ENCODE measurements at places on chromosomes 1 and 21.

DNA sequence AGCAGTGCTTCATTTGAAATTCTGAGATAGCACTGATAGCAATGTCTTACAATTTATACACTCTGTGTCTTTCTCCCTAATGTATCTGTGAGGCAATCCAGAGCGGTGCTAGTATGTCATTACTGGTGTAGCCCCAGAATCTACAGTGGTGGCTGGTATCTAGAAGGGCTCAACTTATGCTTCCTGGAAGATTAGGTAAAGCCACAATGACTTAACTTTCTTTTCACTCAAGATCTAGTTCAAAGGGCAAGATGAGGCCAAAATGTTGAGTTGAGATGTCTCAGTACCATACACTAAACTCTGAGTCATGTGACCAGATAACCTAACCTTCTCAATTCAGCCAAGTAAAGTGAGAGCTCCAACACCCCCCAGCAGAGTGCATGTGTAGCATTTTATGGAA lies 77.5 kb downstream of the PAPPA2 start:
- no peak for DNase-seq

GRCh38 chr1:234698686-234699085 lies 88.7 kb upstream of the IRF2BP2 start:
- DNase-seq: no peak

DNA sequence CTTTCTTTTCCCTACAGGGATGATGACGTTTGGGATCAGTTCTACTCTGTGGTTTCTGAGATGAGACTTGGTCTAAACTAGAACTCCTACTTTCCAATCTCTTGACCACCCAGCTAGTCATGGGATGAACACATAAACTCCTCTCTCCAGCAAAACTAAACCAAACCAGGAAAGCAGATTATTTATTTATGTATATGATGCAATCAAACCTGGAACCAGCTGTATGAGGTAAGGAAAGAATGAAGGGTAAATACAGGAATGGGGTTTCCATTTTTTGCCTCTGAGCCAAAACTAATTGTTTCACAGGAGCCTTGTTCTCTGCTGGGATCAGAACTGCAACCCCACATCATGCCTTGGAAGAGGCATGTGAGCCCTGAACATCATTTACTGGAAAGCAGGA lies 3.3 kb upstream of the AGT start:
- DNase-seq: no peak

GRCh38 chr1:6303397-6304012 lies 42.6 kb upstream of the GPR153 start:
- DNase-seq: no peak

DNA sequence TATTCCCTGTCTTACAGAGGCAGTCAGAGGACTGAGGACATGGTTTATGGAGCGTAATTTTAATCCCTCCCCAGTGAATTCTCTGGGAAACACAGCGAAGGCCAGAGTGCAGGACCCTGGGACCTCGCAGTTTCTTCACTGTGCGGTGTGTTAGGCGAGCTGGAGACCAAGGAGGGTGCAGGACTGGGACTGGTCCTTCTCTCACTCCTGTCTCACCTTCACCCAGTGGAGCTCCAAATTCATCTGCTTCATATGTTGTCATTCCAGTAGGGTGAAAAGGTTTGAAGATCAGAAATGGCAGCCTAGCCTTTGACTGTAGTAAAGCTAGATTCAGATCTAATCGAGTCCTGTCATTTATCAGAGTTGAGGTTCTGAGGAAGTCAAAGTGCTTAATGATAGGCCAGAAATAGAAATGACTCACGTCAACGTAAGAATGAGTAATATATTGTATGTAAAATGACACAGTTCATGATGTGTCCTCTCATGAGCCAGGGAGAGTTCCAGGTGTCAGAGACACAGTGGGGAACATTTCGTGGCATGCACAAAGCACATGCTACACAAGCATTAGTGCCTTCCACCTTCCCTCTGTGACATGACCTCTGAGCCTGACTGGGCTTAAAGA lies 647.5 kb downstream of the SMYD3 start:
- no peak for DNase-seq

DNA sequence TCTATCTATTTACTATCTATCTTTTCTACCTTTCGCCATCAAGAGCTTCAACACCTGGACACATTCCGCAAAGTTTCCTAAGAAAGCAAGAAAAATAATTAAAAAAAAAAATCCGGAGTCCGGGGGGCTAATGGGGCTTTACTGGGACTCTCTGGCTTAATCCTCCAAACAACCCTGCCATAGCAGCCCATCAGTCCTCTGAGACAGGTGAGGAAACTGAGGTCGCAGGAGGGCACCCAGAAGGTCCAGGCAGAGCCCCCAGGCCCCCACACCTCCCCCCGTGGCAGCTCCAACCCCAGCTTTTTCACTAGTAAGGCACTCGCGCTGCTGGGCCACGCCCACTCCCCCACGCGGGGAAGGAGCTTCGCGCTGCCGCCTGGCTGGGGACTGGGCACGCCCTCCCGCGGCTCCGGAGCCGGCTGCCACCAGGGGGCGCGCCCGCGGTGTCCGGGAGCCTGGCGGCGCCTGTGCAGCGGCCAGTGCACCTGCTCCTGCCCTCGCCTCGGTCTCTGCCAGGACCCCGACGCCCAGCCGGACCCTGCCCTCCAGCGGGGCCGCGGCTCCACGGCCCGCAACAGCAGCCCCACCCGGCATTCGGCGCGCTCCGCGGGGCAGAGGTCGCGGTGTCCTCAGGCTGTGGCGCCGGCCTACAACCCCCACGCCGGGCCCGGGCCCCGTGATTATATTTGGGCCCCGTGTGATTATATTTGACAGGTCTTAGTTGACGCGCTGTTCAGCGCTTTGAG lies 54.1 kb upstream of the SAMD11 start:
- DNase-seq: no peak

GRCh38 chr1:154429118-154429517 lies 24.0 kb downstream of the IL6R start:
- no peak for DNase-seq

GRCh38 chr1:33237579-33237978 lies 18.7 kb upstream of the ZNF362 start:
- no peak for DNase-seq

DNA sequence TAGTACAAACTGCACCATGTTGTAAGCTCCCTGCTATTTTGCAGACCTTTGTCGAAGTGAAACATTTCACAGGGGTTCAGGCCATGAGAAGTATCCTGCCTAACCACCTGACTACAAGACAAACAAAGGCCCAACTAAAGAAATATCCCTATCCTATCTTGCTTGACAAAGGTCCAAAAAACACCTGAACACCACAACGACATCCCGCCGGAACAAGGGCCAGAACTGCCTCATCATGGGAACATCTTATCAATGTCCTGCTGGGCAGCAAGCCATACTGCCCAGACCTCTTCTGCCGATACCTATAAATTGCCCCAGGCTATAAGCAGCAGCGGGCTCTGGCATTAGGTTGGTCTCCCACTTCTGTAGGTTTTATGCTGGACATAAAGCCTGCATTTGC lies 12.3 kb downstream of the MYSM1 start:
- DNase-seq: no peak

DNA sequence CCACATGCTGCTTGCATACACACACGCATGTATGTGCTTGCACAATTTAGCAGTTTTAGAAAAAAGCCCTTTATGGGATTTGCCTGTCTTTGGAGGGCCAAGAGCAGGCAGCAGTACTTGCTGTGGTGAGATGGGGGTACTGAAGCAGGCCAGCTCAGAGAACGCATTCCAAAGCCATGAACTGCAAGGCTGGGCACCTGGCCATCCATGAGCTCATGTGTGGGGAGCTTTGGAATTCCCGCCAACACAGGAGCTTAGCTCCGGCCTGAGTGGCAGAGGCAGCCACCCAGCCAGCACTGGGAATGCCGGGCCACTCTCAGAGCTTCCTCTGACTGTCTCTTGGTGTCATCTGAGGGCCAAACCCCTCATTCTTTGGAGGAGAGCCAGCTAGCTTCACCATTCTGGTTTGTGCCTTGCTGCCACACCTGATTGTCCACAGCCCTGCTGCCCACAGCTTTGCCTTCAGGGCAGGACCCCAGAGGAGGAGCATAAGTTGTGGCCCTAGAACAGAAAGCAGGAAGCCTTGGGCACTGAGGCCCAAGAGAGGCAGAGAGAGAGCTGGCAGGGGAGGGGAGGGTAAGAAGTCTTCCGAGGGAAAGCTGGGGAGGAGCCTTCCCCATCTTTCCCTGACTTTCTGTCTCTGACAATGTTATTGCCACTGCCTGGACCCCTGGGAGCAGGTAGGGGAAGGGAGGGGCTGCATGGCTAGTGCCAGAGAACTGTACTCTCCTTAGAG lies 92.1 kb upstream of the POU3F1 start:
- no peak for DNase-seq

- no peak for DNase-seq
Measured at GRCh38 chr1:31811605-31812004, 4.2 kb downstream of the SPOCD1 start.

- no peak for DNase-seq
Measured at GRCh38 chr1:92790081-92790480, 5.2 kb upstream of the EVI5 start.

GRCh38 chr1:151534662-151535278 lies 5.3 kb upstream of the TUFT1 start:
- DNase-seq: no peak

- no peak for DNase-seq
Measured at GRCh38 chr1:82578086-82578726, 777.5 kb downstream of the ADGRL2 start.

DNA sequence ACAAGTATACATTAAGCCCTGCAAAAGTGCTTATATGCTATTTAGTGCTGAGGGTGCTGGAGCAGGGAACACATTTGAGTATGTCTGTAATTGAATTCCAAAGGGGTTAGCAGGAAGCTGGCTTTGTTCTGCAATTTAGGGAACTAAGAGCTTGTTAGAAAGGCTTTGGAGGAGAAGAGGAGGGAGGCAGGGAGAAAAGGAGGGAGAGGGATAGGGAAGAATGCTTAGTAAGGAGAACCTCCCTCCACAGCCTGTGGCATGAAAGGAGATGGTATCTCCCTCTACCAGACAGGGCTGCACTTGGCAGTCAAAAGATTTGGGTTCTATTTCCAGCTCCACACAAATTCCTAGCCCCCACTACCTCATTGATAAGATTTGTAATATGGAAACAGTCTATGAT lies 217.8 kb downstream of the DAB1 start:
- no peak for DNase-seq

- no peak for DNase-seq
Measured at GRCh38 chr1:2612591-2613365, 20.0 kb downstream of the MMEL1 start.

DNA sequence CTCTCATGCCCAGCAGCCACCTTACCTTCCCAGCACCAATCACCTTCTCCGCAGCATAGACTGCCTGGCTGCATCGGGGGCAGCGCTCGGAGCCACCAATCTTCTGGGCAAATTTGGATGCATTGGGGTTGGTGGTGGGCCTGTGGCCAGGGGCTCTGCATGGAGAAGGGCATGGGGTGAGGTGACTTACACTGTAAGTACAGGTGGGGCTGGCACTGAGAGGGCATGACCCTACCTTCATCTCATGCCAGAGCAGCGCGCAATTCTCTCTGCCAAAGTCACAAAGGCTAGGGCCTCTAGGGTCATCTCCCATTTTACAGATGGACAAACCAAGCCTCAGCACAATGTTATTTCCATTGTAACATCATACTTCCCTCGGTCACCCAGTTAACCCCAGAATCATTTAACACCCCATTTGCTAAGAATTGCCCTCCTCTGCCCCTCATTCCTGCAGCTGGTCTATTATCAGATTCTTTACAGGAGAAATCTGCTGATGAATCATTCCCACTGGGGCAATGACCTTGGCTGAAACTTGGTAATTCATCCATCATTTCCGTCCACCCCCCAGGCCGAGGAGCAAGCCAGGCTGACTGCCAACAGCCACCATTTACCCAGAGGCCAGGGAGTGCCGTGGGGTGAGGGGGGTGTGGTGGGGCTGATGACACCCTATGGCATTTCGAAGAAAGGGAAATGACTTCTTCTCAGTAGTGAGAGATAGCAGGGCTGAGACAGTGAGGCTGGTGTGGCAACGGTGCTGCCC lies 17.9 kb downstream of the CSRP1 start:
- DNase-seq: no peak

DNA sequence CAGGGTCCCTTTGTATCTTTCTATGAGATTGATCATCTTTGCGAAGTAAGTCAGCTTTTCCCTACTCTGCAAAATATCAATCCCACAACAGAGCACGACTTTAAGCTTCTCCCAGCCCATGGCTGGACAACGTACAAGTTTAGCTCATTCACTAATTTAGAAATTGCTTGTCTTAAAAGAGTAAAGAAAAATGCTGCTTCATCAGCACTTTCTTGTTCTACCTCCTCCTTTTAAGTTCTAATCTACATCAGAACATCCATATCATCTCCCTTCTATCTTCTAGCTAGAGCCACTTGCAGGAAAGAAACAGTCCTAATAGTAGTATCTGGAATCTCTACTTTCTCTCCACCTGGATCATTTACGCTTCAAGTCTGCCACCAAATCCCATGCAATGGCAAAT lies 441.2 kb upstream of the ESRRG start:
- DNase-seq: no peak

DNA sequence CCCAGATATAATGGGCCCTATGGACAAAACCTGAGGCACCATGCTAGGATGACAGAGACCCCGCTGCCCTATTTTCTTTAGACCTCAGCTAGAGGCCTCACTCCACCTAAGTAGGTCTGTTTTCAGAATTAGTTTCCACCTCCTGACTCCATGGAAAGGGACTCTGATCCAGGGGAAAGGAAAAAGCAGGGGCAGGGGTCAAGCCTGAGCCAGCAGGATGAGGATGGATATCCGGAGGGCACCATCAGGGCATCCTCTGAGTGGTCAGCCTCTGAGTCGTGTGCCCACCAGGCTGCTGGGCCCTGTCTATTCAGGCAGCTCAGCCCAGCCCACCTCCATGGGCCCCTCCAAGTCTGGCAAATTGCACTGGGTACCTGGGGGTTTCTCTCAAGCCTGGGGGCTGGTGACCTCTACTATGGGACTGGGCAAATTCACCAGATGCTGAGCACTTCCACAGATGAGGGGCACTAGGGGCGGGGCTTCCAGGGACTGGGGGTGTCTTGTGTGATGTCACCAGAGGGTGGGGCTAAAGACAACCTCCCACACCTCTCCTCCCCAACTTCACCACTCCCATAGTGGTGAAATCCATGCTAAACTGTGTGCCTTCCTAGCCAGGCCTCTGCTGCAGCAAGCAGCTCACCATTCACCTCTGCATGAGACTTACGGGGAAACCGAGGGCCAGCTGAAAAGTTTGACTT lies 5.5 kb downstream of the PAQR7 start:
- no peak for DNase-seq

- DNase-seq: no peak
Measured at GRCh38 chr1:51642739-51643142, 25.8 kb downstream of the OSBPL9 start.

DNA sequence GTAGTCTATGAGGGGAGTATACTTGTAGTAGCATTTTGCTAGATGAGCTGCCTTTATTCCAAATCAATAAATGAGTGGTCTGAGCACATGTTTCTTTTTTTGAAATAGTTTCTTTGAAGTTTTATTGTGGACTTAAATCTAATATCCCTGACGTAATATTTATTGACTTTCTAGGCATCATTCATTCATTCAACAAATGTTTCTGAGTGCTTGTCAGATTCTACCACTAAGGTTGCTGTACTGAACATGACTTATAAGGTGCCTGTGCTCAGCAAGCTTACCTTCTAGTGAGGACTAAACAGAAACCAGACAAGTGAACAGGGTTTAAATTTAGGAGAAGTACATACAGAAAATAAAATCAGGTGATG lies 68.4 kb downstream of the POU2F1 start:
- no peak for DNase-seq

GRCh38 chr21:38315122-38315521 lies 58.3 kb downstream of the KCNJ15 start:
- no peak for DNase-seq
